ENCODE measurements at places on chromosomes 1 and 21.

- no peak for DNase-seq
Observed at GRCh38 chr1:53086491-53087070, 24.6 kb downstream of the PODN start.

GRCh38 chr1:204598319-204598969, 82.2 kb downstream of the MDM4 start:
- DNase-seq: no peak

DNA sequence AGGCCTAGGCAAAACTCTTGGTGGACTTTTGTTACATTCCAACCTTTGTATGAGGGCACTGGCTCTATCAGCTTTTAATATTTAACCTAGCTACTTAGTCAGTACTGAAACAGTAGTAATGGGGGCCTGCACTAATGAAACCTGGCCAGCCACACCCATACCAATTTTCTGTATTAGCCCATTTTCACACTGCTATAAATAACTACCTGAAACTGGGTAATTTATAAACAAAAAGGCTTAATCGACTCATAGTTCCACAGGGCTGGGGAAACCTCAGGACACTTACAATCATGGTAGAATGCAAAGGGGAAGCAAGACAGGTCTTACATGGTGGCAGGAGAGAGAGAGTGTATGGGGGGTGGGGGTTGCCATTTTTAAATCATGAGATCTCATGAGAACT, 245.7 kb upstream of the RGS18 start:
- DNase-seq: no peak

- no peak for DNase-seq
Observed at GRCh38 chr1:37814252-37814651, 6.2 kb upstream of the YRDC start.

GRCh38 chr1:96559707-96560596, 161.6 kb upstream of the PTBP2 start:
- DNase-seq: no peak

DNA sequence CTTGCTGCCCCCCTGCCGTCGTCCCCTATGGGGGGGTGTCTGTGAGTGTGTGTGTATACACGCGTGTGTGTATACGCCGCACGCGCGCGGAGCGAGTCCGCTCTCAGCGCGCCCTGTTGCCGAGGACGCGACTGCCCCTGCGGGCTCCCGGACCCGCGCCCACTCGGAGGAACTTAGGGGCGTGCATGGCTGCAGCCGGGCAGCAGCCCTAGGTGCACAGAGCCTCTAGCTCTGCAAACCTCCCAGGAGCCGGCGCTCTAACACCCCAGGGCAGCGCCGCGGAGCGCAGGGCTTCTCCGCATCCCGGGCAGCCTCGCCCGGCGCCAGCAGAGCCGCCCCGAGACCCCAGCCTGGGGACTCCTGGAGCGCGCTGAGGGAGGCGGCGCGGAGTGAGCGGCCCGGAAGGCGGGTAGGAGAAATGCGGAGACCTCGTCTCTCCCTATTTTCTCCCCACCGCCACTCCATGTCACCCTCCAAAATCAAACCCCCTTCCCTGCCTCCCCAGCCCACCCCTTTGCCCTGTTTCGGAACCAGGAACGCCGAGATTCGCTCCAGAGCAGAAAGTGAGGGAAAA, 574 bp downstream of the ITPKB start:
- DNase-seq: peak; percentile 20

GRCh38 chr1:227788271-227789083, 27.0 kb upstream of the PRSS38 start:
- DNase-seq: no peak

DNA sequence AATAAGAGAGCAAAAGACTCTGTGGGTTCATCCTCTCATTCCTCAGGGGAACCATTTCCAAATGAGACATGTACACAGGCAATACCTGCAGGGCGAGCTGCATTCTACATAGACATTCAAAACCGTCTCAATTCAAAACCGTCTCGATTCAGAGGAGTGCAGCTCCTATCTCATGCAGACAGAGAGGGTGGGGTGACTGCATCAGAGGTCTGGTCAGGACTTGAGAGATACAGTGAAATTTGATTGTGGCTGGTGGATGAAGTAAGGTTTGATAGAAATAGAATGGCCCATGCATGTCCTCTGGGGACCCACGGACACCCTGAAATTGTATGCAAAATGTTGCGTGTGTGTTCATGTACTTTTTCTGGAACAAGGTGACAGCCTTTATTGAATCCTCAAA, 27.3 kb downstream of the TEX35 start:
- no peak for DNase-seq

DNA sequence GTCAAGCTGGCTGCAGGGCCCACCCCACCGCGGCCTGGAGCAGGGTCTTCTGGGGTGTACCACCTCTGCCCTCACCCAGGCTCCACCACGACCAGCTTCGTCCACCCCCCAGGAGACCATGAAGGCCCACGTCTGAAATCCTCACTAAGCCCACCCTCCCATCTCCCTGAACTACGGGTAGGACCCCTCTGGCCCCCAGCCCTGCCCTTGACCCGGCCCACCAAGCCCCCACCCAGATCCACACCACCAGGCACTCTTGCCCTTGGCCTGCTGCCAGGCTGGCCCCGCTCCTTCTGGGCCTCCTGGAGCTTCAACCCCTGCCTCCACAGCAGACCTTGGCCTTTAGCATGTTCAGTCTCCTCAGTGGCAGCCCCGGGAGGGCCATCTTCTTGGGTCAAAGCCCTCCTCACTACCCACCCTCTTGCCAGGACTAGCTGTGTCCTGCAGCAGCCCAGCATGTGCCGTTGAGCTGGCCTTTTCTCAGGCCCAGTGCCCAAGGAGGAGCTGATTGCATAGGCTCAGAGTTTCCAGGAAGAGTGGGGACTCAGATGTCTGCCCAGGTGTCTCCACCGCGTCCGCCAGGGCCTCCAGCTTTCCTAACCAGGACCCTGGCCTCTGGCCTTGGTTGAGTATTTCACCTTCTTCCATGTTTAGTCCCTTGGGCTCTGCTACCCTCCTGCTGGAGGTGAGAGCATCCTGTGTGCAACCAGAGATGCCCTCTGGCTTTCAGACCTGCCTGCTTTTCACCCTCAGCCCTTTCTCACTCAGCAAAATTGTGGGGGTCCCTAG, 17.7 kb upstream of the SAMD11 start:
- no peak for DNase-seq

DNA sequence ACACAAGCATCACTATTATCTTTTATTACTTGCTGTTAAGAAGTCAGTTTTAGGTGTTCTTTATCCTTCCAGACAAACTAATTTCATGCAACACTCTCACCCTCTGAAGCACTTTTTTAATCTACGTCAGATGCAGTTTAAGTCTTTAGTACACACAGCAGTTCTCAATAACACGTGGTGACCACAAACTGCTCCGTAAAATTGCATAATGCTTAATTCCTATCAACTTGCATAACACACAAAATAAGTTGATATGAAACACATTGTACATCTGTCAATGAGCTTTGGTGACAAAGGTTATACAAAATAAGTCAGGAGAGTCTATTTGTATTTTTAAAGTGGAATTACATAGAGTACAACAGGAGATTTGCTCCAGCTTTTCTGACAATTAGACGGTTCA, 140.9 kb upstream of the ETS2 start:
- no peak for DNase-seq

GRCh38 chr1:205009670-205010069, 33.3 kb upstream of the CNTN2 start:
- no peak for DNase-seq

GRCh38 chr1:35797380-35797779, 10.4 kb upstream of the AGO4 start:
- DNase-seq: no peak

DNA sequence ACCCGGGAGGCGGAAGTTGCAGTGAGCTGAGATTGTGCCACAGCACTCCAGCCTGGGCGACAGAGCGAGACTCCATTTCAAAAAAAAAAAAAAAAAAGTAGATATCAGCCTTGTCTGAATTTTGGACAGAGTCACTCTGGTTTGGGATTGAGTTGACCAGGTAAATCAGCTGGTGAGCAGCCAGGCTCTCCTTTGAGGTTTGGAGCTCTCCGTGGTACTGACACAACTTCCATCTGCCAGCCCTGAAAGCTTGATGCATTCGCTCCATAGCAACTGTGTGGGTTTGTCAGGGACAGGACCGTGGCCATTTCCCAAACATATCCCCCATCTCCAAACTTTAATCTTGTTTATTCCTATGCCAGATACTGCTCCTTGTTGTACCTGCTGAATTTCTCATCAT, 155.2 kb downstream of the DMRTA2 start:
- no peak for DNase-seq

DNA sequence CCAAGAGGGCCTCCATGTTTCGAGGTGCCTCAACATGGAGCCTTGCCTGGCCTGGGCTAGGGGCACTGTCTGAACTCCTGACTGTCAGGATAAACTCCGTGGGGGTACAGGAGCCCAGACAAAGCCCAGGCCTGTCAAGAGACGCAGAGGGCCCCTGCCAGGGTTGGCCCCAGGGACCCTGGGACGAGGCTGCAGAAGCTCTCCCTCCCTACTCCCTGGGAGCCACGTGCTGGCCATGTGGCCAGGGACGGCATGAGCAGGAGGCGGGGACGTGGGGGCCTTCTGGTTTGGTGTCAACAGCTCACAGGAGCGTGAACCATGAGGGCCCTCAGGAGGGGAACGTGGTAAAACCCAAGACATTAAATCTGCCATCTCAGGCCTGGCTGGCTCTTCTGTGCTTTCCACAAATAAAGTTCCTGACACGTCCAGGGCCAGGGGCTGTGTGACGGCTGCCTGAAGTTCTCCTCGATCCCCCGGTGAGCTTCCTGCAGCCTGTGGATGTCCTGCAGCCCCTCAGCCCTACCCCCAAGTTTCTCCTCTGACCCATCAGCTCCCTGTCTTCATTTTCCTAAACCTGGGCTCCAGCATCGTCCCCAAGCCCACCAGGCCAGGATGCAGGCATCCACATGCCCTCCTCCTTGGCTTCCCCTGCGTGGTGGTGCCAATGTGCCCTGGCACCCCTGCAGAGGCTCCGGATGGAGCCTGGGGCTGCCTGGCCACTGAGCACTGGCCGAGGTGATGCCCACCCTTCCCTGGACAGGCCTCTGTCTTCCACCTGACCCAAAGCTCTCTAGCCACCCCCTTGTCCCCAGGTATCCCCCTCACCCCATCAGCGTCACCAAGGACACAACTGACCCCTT, 12.8 kb upstream of the LRRC3 start:
- DNase-seq: no peak

- no peak for DNase-seq
Observed at GRCh38 chr1:83942914-83943313, 56.0 kb downstream of the TTLL7 start.

- no peak for DNase-seq
Observed at GRCh38 chr1:115829023-115829674, 11.8 kb downstream of the NHLH2 start.

DNA sequence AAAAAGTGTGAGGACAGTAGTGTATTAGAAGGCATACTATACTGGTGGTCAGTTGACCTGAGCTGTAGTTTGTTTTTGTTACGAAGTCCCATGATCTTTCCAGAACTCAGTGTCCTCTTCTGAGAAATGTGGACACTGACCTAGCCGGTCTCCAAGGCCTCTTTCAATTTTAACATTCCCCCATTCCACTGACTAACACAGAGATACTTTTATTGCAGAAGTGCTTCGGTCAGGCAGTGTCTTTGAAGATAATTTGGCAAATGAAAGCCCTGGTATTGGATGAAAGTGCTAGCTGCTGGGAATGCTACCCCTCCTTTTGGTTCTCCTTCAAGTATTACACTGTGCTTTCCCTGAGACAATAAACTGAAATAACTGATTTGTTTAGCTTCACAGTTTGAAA, 89.4 kb downstream of the LMO4 start:
- DNase-seq: no peak

DNA sequence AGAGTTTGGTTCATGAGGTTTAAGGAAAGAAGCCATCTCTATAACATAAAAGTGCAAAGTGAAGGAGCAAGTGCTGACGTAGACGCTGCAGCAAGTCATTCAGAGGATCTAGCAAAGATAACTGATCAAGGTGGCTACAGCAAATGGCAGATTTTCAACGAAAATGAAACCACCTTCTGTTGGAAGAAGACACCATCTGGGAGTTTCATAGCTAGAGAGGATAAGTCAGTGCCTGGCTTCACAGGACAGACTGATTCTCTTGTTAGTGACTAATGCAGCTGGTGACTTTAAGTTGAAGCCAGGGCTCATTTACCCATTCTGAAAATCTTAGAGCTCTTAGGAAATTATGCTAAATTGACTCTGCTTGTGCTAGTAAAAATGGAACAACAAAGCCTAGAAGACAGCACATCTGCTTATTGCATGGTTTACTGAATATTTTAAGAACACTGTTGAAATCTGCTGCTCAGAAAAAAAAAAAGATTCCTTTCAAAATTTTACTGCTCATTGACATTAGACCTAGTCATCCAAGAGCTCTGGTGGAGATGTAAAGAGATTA, 10.5 kb downstream of the MAEL start:
- no peak for DNase-seq

- no peak for DNase-seq
Observed at GRCh38 chr1:45669859-45670655, 16.3 kb downstream of the GPBP1L1 start.

GRCh38 chr1:238778113-238778512, 608.3 kb upstream of the CHRM3 start:
- DNase-seq: no peak

DNA sequence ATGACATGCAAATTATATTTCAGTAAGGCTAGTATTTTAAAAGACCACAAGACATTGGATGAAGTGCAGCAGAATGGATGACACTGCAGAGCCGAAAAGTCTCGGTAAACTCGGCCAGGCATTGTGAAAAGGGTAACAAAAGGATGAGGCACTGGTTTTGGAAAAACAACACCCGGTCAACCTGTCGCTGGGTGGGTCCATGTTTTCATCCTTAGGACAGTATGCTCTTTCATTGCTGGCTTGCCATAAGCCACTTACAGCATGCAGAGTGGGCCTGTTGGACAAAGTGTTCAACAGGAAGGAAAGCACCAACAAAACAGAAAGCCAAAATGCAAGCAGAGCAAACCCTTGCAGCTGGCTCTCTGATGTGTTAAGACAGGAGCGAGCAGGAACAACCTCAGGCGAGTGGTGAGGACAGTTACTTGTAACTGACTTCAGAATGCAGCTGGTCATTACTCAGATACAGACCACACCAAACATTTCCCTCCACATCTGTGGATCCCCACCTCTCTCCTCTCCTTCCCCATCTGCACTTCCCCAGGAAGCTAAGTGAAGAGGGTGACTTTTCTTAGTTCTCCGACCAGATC, 2.9 kb upstream of the RCAN1 start:
- no peak for DNase-seq

GRCh38 chr1:184506481-184506880, 119.7 kb downstream of the C1orf21 start:
- DNase-seq: no peak

Data from stimulated activated CD8-positive, alpha-beta memory T cell treated with anti-CD3 and anti-CD28 coated beads, Interleukin-12 subunit alpha, Interleukin-12 subunit beta, amount 100 ng/mL, for 4 hours (primary cell).